Activated T-cell treated with anti-CD3 and anti-CD28 coated beads, Interleukin-2, amount 50 U/mL, for 24 hours (primary cell): ENCODE measurements at places on chromosomes 1 and 21.

DNA sequence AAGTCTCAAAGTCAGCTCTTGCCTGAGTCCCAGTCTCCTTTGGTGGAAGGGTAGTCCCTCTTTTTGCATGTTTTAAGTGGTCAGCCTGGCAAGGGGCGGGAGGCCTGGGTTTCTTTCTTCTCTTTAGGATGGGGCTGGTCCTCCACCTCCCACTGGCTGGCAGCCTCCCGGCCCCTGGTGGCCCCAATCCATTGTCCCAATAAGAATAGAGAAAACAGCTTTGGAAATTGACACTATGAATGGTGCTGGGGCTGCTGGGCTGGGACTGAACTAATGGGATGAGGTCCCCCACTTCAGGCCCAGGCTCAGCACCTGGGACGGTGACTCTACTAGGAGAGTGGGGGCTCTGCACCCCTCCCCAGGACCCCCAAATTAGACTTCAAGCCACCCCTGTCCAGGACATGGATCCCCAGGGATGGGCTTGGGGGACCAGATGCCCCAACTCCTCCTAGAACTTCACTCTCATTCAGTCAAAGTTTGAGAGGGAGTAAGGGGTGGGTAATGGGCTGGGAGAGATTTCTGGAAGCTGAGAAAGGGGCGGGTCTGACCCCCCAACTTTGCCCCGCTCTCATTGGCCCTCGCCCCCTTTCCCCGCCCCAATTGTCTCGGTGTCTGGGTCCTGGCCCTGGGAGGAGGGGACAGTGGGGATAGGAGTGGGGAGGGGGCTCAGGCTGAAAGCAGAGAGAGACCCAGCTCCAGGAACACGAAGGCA, 18.2 kb downstream of the SLC27A3 start:
- DNase-seq, result no peak

DNA sequence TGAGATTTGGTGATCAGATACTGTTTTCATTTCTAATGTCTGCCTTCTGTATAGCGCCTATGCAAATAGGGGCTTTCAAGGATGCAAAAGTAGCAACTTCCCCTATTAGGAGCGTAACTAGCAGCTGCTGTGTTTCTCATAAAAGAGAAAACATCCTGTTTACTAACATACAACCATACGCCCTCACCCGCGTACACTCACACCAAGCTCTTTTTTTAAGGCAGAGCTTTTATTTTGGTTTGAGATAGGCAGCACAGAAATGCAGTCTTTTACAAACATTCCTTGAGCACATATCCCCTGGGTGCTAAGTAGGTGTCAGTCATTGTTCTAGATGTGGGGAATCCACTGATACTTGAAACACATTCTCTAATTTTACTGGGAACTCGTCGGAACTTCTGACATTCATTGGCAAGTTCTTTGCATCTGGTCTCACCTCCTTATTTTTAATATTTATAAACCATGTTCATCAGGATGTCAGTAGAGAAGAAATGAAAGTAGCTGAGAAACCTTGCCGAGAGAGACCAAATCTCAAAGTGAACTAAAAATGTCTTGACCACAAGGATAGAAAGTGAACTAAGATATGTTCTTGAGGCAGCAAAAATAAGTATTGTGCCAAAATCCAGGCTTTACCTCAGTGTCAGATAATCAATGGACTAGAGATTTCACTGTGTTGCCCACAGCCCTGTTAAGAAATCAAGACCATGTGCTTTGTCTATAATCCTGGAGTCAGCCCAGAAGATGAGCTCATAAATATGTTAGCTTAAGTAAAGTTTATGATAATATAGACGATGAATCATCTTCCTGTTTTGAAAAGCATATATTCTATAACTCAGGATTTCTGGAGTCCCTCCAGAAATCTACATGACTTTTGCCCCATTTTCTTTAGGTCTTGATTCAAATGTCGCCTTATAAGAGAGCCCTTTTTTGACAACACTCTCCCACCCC, 350.9 kb downstream of the ST6GALNAC3 start:
- no peak for DNase-seq

- DNase-seq, result no peak
Observed at GRCh38 chr1:109151146-109151990, 37.5 kb downstream of the ELAPOR1 start.

DNA sequence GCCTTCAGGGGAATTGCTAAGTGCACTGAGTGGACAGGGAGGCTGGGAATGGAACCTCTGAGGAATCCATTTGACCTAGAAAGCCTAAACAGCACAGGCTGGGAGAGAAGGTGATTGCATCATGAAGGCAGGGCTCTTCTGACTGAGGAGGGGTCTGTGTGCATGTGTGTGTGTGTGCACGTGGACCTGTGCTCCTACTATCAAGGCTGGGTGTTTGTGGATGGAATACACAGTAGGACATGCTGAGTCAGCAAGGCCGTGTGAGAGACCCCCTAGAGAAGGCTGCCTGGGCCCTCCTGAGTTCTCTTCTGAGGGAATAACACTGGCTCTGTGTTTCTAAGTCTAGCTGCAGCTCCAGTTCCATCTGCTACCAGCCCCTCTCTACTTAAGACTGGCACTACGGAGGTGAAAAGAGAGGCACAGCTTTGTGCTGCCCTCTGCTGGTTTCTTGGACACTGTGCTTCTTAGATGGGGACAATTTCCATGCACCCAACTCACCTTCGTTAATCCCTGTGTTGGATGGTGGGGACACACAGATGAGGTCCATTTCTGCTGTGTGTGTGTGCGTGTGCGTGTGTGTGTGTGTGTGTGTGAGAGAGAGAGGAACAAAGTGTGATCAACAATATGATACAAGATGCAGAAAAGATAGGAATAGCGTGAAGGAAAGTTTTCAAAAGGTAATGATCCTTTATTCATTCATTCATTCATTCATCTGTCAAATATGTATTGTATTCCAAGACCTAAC, 6.2 kb upstream of the EFCAB14 start:
- peak; percentile 68 for DNase-seq

DNA sequence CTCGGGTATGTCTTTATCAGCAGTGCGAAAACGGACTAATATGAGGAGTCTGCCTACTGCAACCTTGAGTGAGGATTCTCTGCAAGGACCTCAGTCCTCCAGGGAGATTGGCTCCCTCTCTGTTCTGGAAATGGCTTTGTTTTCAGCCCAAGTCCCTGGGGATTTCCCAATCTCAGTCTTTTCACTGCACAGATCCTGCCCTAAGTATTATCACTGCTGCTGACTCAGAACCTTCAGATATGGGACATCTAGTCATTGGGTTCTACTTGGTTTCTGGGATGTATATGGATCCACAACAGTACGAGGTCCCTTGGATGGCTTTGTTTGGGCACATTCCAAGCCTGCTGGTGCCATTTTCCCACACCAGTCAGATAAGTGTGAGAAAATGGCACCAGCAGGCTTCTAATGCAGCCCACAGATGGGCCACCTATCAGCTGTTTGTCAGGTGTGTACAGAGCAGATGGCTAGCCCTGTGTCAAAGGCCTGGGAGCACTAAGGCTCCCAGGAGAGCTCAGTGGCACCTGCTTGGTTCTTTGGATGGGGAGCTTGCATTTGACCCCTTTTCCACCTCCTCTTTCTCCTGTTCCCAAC, 27.4 kb downstream of the ELF3 start:
- DNase-seq, result no peak

GRCh38 chr1:206953126-206953525, 6.9 kb upstream of the PIGR start:
- no peak for DNase-seq

DNA sequence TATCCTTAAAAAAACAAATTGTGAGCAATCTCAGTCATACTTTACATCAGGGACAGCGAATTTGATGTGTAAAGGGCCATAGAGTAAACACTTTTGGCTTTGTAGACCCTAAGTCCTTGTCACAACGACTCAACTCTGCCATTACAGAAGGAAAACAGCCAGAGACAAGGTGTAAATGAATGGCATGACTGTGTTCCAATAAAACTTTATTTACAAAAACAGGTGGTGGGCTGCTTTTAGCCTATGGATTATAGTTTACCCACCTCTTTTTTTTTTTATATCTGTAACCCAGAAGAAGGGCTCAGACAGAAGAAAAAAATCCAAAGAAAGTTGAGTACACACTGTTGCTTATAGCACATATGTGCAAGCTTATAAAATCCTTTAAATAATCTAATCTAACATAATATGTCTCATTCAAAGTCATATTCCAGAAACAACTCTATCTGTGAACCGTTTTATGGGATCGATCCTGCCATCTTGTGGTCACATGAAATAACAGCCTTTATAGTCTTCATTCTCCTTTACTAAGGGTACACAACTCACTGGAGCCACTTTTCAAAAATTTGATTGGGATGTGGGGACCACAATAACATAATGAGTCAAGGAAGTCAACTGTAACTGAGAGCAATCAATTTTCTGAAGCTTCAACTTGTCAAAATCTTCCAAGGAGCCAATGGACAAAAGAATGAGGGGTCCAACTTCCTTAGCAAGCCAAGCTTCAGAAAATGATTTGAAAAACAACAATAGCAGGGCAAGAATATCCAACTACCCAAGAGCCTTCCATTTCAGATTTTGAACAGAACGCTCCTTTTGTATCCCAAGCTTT, 142.2 kb upstream of the KRTAP19-8 start:
- DNase-seq, result no peak

DNA sequence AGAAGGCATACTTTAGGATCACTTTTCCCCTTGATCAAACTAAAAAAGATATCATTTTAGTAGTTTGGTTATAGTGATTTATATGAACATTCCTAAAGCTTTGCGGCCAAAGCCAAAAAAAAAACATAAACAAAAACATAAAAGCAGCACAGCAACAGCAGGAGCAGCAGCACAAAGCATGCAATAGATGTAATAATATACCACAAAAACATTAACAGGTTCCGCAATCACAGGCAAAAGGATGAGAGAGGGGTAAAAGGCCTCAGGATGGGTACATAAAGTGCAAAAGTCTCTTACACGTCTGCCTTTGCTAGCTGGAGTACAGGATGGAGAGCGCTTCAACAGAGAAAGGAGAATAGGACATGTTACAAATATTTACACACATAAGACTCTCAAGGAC, 119.0 kb downstream of the COQ8A start:
- no peak for DNase-seq

DNA sequence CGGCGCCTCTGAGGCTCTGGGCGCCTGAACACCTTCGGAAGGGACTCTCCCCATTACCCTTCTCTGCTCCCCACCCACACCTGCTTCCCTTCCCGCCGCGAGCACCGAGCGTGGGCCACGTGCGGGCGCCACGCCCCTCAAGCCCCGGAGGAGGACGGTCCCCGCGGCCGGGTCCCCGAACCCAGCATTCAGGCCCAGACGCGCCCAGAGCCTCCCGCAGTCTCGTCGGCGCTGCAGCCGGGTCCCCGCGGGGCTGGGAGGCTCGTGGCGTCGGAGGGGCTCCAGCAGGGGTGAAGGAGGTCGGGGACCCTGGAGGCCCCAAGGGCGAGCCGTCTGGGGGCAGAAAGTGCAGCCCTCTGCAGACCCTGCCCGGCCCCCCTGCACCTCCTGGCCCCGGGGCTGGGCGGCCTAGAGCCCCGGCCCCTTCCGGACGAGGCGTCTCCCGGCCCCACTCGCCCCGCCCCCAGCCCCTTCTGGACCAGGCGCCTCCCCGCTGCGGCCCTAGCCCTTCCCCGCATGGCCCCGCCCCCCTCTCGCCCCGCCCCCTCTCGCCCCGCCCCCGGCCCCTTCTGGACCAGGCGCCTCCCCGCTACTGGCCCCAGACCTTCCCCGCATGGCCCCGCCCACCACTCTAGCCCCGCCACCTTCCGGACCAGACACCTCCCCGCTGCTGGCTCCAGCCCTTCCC, 378 bp upstream of the SMIM1 start:
- DNase-seq, result peak; percentile 91

GRCh38 chr1:236638945-236639344, 34.6 kb upstream of the HEATR1 start:
- no peak for DNase-seq

DNA sequence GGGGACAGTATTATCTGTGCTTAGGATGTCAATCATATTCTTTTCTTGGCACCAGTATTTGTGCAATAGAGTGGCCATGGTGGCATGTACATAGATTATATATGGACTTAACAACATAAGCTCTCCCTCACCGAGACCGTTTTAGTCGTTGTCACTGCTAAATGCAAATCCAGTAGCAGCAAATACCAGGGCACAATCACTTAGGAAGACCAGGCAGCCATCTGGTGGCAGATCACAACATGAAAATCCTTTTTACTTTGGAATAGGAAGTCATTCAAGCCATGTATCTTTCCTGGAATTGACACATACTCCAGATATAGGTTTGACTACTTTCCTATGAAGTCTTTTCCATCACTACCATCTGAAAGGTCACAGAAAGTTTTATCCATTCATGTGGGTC, 53.2 kb upstream of the C1orf87 start:
- no peak for DNase-seq

GRCh38 chr1:39359028-39359570, 132.3 kb upstream of the BMP8A start:
- no peak for DNase-seq

DNA sequence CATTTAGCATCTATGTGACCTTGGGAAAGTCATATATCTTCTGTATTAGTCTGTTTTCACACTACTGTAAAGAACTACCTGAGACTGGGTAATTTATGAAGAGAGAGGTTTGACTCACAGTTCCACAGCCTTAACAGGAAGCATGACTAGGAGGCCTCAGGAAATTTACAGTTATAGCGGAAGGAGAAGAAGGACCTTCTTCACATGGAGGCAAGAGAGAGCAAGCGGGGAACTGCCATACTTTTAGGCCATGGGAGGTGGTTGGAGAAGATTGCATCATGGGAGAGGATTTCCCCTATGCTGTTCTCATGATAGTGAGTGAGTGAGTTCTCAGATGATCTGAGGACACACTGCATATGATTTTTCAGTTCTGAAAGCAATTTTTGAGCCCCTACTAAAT, 87.9 kb downstream of the CLEC20A start:
- DNase-seq, result no peak

DNA sequence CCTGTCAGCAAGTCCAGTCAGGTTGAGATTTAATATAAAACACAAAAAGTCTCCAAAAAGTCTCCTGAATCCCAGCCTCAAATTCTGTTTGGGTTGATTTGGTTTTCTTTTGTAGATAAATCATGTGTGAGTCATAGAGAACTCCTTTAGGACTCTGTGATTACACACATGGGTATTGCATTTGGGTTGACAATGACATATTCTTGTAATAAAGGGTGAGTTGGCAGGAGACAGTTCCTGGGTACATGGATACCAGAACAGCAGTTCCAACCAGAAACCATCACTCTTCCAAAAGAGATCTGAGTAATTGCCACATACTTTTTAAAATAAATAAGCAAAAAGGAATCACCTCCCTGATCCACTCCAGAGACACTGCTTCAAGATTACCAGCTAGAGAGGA, 8.9 kb downstream of the CR2 start:
- no peak for DNase-seq

- peak; percentile 9 for DNase-seq
Observed at GRCh38 chr1:30409476-30410152, 313.8 kb downstream of the MATN1 start.

- DNase-seq, result no peak
Observed at GRCh38 chr1:117824616-117825015, 104.8 kb downstream of the GDAP2 start.

- DNase-seq, result no peak
Observed at GRCh38 chr1:80989455-80989854, 811.3 kb upstream of the ADGRL2 start.

DNA sequence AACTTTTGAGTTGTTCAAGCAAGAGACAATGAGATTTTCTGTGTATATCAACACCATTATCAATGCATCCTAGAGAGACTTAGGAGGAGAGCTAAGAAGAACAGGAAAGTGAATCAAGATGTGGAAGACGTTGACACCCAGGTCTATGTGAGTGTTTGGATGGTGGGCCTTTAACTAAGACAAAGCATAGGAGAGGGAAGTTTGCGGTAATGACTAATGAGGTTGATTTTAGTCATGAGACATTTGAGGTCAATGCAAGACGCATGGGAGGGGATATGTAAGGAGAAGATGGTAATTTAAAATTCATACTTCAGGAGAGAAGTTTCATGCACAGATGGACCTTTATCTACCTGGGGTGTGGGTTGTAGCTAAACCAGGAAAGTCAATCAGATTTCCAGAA, 269.6 kb downstream of the VAV3 start:
- no peak for DNase-seq
